ENCODE measurements at places on chromosomes 1 and 21.

- DNase-seq = peak; percentile 68
Measured at GRCh38 chr1:31723828-31724359, 20.1 kb upstream of the COL16A1 start.

DNA sequence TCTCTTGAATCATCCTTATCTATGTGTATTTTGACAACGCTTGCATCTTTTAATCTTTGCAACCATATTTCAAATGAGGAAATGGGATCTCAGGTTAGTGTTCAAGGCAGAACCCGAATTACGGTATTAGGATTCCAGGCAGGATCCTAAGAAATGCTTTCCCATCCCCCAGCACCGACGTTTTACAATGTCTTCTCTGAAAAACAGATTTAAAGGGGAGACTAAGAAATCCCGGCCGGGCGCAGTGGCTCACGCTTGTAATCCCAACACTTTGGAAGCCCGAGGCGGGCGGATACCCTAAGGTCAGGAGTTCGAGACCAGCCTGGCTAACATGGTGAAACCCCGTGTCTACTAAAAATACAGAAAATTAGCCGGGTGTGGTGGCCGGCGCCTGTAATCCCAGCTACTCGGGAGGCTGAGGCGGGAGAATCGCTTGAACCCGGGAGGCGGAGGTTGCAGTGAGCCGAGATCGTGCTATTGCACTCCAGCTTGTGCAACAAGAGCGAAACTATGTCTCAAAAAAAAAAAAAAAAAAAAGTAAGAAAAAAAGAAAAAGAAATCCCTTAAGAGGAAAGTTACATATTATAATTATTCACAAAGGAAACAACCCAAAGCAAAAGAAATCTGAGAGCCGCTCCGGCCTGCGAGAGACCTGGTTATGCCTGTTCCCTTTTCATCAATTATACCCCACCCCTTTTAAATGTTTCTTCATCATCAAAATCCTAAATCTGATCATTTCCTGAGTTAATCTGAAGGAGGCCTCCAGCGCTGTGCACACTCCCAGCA, 801 bp upstream of the GORAB start:
- no peak for DNase-seq

- DNase-seq = peak; percentile 64
Measured at GRCh38 chr1:64965366-64966157, 787 bp downstream of the JAK1 start.

- no peak for DNase-seq
Measured at GRCh38 chr1:2547210-2548067, 8.7 kb upstream of the TNFRSF14 start.

GRCh38 chr21:44360159-44360558, 6.7 kb downstream of the TRPM2 start:
- DNase-seq = no peak

DNA sequence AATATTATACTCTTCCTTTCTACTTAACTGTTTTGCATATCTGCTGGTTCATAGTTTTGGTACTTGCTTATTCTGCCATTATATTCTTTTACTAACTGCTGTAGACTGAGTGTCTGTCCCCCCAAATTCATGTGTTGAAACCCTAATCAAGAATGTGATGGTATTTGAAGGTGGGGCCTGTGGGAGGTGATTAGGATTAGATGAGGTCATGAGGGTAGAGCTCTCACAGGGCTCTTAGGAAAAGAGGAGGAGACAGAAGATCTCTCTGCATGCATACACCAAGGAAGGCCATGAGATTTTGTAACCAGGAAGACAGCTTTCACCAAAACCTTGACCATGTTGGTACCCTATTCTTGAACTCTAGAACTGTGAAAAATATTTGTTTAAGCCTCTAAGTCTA, 354.1 kb upstream of the B3GALT2 start:
- DNase-seq = no peak

GRCh38 chr1:219049501-219049900, 124.2 kb upstream of the LYPLAL1 start:
- DNase-seq = no peak

- no peak for DNase-seq
Measured at GRCh38 chr1:61709908-61710289, 15.0 kb downstream of the TM2D1 start.

GRCh38 chr21:44370786-44371410, 17.5 kb downstream of the TRPM2 start:
- DNase-seq = no peak

- DNase-seq = no peak
Measured at GRCh38 chr1:181219938-181220337, 131.4 kb downstream of the IER5 start.

- no peak for DNase-seq
Measured at GRCh38 chr1:29094433-29094832, 29.3 kb downstream of the TMEM200B start.

GRCh38 chr1:163361123-163361934, 39.6 kb downstream of the NUF2 start:
- DNase-seq = no peak

GRCh38 chr1:224387302-224387912, 30.7 kb downstream of the CNIH4 start:
- DNase-seq = no peak

GRCh38 chr1:108533351-108534083, 26.4 kb upstream of the EEIG2 start:
- DNase-seq = no peak

DNA sequence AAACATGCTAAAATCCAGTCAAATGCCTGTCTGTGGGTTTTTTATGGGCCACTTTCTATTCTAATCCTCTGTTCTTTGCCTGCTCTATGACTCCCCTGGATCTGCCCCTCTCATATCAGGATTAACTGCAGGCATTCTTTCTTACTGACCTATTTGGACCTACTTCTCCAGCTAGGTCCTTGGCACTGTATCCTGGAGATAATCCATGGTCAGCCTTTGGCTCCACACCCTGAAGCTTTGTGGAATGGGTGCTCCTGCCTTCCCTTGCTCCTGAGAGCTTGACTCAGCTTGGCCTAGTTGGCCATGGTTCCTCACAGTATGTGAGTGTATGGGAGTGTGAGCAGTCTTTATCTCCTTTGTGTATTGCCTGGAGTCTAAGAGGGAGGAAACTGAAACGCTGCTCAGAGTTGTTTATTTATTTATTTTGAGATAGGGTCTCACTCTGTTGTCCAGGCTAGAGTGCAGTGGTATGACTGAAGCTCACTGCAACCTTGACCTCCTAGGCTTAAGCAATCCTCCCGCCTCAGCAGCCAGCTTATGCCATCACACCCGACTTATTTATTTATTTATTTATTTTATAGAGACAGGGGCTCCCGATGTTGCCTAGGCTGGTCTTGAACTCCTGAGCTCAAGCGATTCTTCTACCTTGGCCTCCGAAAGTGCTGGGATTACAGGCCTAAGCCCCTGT, 28.7 kb upstream of the CDC14A start:
- DNase-seq = no peak

- peak; percentile 13 for DNase-seq
Measured at GRCh38 chr1:29396438-29397255, 160.3 kb downstream of the PTPRU start.

GRCh38 chr1:181390410-181391077, 92.8 kb upstream of the CACNA1E start:
- no peak for DNase-seq

- peak; percentile 74 for DNase-seq
Measured at GRCh38 chr21:45138199-45139002, 64.0 kb downstream of the ADARB1 start.

All from liver (tissue), 10 donors.